ENCODE measurements at places on chromosomes 7 and 10.

GRCh38 chr10:112335111-112335867, 38.6 kb upstream of the ACSL5 start:
- no peak for DNase-seq

- DNase-seq, result no peak
Measured at GRCh38 chr10:112351146-112351545, 22.8 kb upstream of the ACSL5 start.

GRCh38 chr10:95835149-95835860, 72.5 kb upstream of the CC2D2B start:
- no peak for DNase-seq

GRCh38 chr10:48818861-48819520, 120.6 kb downstream of the LRRC18 start:
- DNase-seq, result no peak
